ENCODE measurements at places on chromosomes 16 and 17.

DNA sequence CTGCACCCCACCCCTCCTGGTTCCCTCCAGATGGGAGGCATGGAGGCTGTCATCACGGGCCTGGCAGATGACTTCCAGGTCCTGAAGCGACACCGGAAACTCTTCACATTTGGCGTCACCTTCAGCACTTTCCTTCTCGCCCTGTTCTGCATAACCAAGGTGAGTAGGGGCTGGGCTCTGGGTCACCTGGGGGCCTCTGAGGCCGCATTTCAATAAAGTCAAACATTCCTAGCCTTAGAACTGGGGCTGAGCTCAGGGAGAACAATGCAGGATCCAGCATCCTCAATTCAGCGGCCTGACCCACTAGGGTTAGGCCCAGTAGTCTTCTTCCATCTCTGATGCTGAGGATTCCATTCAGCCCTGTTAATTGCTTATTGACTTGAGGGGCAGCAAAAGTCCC lies 42.1 kb downstream of the SLC6A2 start:
- no peak for DNase-seq

DNA sequence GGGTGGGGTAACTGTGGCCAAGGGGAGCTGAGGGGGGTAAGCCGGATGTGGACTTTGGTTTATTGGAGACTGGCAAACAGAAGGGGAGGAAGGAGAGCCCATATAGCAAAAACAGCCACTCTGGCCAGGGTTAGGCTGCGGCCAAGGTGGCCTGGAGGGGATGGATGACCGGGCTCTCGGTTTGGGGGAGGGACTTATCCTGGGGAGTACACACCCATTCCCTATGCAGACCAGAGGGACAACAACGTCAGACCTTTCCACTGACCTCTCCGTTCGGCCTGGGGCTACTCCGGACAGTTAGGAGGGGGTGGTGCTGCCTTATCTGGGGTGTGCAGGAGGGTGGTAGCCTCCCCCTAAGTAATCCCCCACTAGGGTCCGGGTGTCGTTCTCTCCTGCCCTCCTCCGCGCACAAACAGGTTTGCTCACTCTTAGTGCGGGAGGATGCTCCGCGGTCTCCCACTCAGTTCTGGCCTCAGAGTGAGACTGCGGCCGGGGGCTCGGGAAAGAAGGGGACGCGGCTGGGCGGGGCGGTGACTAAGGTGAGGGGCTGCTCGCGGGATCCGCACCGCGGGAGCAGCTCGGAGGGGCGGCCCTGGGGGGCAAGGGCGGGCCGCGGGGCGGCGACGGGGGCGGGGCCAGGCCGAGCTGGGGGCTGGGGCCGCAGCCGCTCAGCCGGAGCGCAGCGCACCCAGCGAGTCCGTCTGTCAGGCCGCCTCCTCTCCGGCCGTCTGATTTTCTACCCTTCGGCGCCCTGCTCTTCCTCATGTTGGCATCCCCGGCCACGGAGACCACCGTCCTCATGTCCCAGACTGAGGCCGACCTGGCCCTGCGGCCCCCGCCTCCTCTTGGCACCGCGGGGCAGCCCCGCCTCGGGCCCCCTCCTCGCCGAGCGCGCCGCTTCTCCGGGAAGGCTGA lies at the start of gene WNK4:
WNK4 (plus strand) TSS at position 675 of the 915 bp plus-strand sequence; CDS start at position 764, 89 bp downstream.
- no peak for DNase-seq

DNA sequence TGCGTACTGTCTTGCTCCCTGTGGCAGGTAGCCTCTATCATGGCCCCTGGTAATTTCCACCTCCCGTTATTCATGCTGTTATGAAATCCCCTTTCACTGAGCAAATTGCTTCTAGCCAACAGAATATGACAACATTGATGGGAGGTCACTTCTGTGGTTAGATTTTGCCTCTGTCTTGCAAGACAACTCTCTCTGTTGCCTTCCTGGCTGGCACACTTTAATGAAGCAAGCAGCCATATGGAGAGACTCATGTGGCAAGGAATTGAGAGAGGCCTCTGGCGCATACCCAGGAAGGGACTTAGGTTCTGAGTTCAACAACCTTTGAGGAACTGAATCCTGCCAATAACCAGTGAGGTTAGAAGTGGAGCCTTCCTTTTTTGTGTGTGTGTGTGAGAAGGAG lies 51.8 kb upstream of the GPRC5B start:
- no peak for DNase-seq

GRCh38 chr17:13273806-13274205 lies 256.0 kb upstream of the ELAC2 start:
- no peak for DNase-seq

GRCh38 chr16:4936181-4936990 lies 562 bp downstream of the PPL start:
- no peak for DNase-seq

GRCh38 chr16:53417976-53418375 lies 16.3 kb upstream of the RBL2 start:
- no peak for DNase-seq

- no peak for DNase-seq
These were observed 117.7 kb upstream of the FOXF1 start for GRCh38 chr16:86392436-86393152.
